ENCODE measurements at places on chromosomes 13 and 19.

DNA sequence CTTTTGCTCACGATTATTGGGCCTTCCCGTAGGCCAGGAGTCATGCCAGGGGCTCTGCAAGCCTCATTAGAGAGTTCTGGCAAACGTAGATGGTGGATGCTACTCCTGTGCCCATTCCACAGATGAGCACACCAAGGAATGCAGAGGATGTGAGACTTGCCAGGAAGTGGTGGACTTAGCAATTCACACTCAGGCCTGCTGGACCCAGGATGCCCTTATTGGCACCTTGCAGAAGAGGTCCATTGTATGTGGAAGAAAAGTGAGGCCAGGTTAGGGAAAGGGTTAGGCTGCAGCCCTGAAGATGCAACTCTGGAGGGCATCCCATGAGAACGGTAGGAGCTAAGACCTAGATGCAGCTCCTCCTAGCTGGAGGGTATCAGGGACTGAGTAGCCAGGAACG lies 5.9 kb downstream of the UNC13A start:
- no peak for DNase-seq

GRCh38 chr19:36627057-36627456 lies 21.9 kb downstream of the ZNF382 start:
- no peak for DNase-seq

GRCh38 chr19:18058208-18059009 lies 28.3 kb downstream of the IL12RB1 start:
- peak; percentile 73 for DNase-seq

GRCh38 chr13:103859952-103860351 lies 793.7 kb upstream of the SLC10A2 start:
- DNase-seq = no peak

GRCh38 chr13:40619479-40619814 lies 47.0 kb downstream of the FOXO1 start:
- DNase-seq = no peak

Measured in nucleus accumbens (tissue), 56 donors.